ENCODE measurements at places on chromosomes 13 and 19. TPM values are rescaled to one million over a fixed set of nuclear protein-coding genes. Genes with fewer than 3 reads are reported as not detected.

GRCh38 chr13:106098778-106099177, 436.7 kb downstream of the EFNB2 start:
- DNase-seq = no peak

DNA sequence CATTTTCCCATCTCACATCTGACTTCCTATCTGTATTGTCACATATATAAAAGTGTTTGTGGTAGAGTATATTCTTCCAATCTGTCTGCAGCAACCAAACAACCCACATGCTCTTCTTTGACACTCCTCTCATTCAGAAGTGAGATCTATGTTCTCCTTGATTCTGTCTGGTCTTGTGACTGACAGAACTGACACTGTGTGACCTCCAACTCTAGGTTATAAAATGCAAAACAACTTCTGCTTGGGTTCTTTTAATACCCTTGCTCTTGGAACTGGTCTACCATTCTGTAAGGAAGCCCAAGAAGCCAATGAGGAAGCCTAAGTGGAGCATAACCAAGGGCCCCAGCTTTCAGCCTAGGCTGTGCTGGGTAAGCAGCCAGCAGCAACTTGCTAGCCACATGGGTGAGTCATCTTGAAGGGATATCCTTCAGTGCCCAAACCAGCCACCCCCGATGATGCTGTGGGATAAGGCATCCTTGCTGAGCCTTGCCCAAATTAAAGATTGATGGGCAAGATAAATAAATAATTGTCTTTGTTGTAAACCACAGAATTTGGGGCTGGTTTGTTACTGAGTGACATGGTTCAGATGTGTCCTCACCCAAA, 18.4 kb upstream of the ITM2B start:
- no peak for DNase-seq

DNA sequence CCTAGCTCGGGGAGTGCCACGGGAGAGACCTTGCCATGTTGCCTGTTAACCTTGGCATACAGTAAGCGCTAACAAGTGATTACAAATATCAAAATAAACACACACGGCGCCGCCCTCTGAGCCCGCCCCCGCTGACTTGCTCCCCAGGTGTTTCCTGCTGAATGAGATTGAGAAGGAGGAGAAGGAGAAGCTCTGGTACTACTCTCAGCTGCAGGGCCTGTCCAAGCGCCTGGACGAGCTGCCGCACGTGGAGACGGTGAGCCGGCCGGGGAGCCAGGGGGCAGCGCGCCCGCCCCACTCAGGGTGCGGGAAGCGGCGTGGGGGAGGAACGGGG, 5.0 kb downstream of the APC2 start:
- DNase-seq = no peak

GRCh38 chr13:79874396-79875360, 393.7 kb downstream of the NDFIP2 start:
- no peak for DNase-seq

GRCh38 chr13:40458720-40458990, 207.8 kb downstream of the FOXO1 start:
- no peak for DNase-seq

GRIK5 gene
- polyA plus RNA-seq = 2.5 TPM

KISS1R gene
- not detected for polyA plus RNA-seq
